ENCODE measurements at places on chromosomes 4 and X.

- DNase-seq: no peak
Observed at GRCh38 chr4:156633847-156634246, 337.8 kb downstream of the PDGFC start.

DNA sequence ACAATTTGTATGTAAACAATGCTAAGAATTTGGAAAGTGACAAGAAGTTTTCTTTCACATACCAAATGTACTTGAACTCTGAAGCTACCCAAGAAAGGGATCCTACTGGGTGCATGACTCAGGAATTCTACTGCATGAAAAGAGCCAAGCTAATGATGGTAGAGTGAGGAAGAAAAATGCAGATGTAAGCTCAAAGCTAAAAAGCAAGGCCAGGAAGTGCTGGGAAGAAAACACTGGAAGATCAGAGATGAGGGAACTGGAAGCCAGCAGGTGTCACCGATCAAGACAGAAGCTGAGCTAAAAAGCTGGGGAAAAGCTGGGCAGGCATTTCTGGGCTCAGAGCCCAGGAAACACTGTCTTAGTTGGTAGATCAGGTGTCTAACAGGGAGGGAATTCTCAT is 449.1 kb downstream of the NKX6-1 start:
- DNase-seq: no peak

GRCh38 chrX:39896951-39897740 is 200.6 kb downstream of the BCOR start:
- no peak for DNase-seq

GRCh38 chr4:95847908-95848460 is 8.1 kb downstream of the PDHA2 start:
- no peak for DNase-seq

GRCh38 chrX:117429501-117429900 is 687.1 kb downstream of the KLHL13 start:
- DNase-seq: no peak

GRCh38 chrX:16491461-16491860 is 158.5 kb upstream of the S100G start:
- DNase-seq: no peak

GRCh38 chr4:86840858-86841257 is 8.3 kb downstream of the SLC10A6 start:
- no peak for DNase-seq

DNA sequence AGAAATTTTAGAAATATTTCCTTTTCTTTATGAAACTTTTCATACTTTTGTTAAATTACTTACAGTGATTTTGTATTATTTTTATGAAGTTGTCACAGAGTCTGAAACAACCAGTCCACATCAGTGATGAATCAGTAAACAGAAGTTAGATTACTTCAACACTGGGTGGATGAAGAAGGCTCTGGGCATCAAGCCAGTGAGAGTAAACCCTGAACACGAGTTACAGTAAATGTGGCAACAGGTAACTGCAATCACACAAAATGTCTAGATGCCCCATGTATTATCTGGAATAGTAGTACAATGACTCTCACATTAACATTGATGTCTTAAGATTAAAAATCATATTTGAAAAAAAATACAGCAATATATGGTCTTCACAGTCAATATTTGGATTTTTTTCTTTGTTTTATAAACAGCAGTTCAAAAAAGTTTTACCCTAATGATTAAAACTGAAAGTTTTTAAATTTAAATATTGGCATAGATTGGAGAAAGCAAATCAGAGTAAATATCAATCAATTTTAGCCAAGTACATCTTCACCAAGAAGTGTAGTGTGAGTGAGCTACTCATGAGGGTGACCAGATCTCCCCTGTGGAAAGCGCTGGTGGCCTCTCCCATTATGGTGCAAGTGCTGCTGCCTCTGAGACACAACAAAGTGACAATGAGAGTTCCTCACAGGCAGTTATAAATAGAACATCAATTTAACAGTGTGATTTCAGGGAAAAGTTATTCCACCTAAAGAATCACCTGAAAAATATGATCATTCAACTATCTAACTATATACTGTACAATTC is 63.2 kb upstream of the UGT2B7 start:
- DNase-seq: no peak

GRCh38 chr4:94626942-94627341 is 130.8 kb upstream of the BMPR1B start:
- no peak for DNase-seq

- DNase-seq: no peak
Observed at GRCh38 chr4:25756503-25756902, 100.9 kb downstream of the SLC34A2 start.

DNA sequence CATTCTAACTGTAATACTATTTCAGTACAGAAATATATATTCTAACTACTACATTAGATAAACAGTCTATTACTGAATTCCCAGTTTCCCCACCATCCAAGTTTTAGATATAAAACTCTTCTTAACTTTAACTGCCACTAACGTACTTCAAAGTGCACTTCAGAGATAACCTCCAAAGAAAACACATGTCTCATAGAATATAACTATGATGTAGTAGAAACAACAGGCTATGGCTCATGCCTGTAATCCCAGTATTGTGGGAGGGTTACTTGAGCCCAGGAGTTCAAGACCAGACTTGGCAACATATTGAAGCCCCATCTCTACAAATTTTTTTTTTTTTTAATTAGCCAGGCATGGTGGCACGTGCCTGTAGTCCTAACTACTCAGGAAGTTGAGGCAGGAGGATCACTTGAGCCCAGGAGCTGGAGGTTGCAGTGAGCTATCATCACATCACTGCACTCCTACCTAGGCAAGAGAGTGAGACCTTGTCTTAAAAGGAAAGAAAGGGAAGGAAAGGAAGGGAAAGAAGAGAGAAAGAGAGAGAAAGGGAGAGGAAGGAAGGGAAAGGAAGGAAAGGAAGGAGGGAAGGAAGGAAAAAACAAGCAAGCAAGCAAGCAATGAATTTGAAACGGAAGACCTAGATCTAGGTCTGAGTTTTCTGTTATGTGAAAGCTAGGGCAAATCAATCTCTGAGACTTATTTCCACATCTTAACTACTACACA is 4.8 kb downstream of the HAUS3 start:
- peak; percentile 23 for DNase-seq

DNA sequence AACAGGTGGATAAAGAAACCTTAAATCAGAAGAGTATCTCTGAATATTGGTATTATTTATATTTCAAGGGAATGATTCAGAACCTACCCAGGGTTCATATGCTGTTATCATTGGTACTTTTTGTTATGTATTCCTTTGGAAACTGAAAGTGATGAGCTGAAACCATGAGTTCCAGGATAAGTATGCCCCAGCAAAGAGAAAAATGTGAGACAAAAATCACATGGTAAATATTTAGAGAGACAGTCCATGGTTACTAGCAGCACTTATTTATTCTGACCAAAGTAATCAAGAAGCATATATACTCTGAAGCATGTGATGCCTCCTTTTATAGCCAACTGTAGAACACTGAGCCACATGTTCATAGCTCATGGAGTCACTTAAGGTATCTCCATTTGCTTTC is 277.7 kb downstream of the ARAP2 start:
- DNase-seq: no peak

- DNase-seq: no peak
Observed at GRCh38 chr4:6188687-6189305, 11.6 kb downstream of the JAKMIP1 start.

Data from hematopoietic multipotent progenitor cell treated with erythropoietin and hydrocortisone succinate and interleukin-3 and kit ligand, for 4 days (in vitro differentiated cells).